ENCODE measurements at places on chromosomes 7 and 10.
A peak's percentile ranks its signal among the peaks of the same experiment; 100 is the strongest.

DNA sequence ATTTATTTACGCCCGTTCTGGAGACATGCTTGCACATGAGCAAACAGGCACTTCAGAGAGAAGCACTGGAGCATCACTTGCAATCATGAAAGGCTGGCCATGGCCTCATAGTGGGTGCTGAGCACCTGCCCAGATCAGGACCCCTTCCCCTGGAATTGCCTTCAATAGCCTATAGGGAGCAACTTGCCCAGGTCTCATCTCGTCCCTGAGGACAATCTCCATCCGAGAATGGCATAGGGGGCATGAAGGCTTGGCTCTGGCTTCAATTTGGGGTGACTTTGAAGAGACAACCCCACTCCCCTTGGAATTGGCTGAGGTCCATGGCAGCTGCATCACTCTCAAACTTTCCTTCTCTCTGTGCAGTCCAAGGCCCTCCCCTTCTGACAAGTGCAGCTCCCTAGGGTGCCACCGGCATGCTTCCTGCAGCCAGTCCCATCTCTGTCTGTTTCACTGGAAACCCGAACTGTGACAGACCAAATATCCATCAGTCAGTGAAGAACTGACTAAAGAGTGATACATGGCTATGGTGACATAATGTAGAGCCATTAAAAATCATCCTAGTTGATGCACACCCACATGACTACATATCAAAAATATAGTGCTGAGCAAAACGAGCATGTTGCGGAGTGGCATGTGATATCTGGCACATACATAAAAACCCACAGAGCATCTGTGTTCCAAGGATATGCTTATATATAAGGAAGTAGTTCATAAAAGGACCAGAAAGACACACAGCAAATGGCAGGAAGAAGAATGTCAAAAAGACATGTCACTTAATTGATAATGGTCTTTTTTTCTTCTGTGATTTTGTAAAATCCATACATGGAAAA is 12.4 kb downstream of the GDF2 start:
- no peak for DNase-seq

- no peak for DNase-seq
Measured at GRCh38 chr7:92133133-92133736, 1.0 kb downstream of the CYP51A1 start.

DNA sequence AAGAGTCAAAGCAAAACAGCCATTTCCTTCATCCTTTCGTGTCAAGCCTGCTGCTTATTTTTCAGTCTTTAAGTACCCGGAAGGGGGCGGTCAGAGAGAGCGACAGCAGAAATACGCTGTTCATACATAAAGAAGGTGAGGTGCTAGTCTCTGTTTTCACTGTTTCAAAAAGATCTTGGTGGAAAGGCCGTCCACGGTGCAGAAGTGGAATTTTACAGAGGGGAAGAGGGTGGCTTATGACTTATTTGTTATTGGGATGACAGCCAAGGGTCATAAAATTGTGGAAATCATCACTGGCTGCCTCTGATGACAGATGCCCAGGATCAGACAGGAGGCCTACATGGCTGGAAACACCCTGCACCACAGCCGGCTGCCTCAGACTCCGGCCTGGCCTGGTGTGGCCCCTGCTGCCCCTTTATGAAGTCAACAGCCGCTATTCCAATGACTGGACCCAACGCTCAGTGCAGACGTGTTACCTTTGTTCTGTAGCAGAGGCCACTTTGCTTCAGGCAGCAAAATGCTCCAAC is 57.0 kb downstream of the HIPK2 start:
- DNase-seq: peak; percentile 82

GRCh38 chr10:59675812-59676211 is 33.8 kb downstream of the SLC16A9 start:
- DNase-seq: peak; percentile 30

DNA sequence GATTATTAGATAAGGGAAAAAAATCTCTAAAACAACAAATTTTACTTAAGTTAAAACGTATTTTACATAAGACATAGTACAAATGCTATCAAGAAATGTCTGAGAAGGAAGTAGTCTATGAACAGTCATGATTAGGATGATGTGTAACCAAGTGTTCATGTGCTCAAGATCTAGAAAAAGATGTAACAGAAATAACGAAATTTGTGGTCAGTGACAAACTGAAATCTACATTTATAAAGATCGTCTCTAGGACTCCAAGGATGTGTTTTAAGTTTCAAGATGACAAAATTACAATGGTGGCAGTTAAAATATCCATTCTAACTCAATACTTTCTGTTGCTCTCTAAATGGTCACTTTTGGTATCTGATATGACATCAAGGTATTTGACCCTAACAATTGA is 17.2 kb downstream of the PPP3CB start:
- no peak for DNase-seq

GRCh38 chr10:11170574-11170973 is 152.9 kb downstream of the CELF2 start:
- no peak for DNase-seq

DNA sequence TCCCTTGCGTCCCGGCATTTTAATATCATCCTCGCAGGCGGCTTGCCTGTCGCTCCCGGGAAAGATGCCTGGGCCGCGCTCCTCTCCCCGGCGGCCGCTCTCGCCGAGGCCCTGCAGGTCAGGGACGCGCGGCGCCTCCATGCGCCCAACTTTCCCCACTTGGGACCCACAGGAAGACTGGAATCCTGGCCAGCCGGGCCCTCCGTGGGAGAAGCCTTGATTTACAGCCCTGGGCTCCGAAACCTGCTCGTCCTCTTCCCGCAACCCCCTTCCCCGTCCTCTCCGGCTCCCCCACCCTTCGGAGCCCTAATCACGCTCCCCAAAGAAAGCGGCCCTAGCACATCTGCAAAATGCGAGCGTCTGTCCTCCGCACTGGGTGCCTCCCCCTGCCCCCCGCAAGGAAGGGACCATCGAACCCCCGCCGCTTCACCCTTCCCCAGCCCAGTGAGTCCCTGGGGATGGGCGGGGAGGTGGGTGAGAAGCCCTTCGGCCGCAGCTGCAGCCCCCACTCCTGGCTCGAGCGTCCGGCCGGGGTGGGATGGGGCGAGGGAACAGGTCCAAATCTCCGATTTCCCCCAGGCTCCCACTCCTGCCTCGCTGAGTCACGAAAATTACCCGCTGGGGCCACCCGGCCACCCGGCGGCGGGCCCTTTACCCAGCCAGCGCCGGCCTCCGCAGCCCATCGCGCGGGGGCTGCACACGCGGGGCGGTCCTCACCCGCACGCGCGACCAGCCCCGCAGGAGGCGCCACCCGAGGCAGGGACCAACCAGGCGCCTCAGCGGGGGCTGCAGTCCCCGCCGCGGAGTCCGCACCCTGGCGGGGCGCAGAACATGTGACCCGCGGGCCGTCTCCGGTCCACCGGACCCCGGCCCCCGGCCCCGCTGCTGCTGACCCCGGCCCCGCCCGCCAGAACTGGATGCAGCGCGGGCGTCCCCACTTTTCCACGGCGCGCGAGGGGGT is 695 bp downstream of the HSPA12A start:
- DNase-seq: no peak

- DNase-seq: peak; percentile 74
Measured at GRCh38 chr10:87734987-87735827, 75.5 kb downstream of the PAPSS2 start.

- DNase-seq: no peak
Measured at GRCh38 chr10:79269443-79269842, 77.8 kb upstream of the PPIF start.

- no peak for DNase-seq
Measured at GRCh38 chr10:13700473-13701144, 113.8 kb downstream of the PRPF18 start.

- peak; percentile 54 for DNase-seq
Measured at GRCh38 chr7:144027070-144027469, 21.7 kb upstream of the OR2A5 start.

GRCh38 chr10:65805511-65805910 is 1120.3 kb upstream of the LRRTM3 start:
- DNase-seq: no peak

DNA sequence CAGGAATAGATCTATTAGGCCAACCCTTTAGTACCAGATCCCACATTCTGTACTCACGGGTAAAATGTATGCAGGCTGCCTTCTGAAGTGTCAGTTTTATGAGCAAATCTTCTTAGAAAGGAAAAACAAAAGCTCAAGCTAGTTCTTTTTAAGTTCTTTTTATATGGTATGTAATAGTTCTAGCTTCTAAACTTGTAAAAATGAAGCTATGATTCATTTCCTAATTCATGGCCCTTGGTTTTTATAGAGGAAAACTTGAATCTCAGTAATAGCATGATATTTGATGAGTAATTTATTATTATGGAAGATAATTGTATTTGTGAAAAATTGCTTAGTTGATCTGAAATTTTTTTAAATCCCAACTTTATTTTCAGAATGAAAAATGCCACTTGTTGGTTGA is 54.3 kb downstream of the SLK start:
- peak; percentile 46 for DNase-seq

GRCh38 chr7:107234436-107234835 is 65.6 kb downstream of the HBP1 start:
- DNase-seq: peak; percentile 48

DNA sequence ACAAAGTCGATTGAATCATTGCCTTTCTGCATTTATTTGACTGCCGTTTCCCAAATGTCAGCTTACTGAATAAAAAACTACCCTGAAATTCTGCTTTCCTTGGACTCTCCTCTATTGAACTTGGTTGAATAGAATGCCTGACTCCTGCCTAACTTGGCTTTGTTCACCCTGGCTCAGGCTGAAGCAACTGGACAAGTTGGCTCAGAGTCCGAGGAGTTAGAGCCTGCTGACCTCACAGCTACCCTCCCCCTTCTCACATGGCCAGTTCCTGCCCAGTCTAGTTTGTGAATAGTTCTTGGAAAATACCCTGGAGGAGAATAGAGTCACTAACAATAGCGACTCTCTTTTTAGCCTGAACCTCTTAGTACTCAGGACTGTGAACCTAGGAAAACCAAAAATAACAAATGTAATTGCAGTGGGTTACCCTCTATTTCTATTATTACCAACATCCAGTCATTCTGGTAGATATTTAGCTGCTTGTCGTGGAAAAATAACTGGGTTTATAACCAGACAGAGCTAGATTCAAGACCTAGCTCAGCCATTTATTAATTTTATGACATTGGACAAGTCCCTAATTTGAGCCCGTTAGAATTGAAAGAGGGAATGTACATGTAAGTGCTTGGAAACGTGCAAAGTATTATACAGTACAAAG is 17.3 kb upstream of the NRBF2 start:
- DNase-seq: peak; percentile 51

GRCh38 chr10:112217386-112218035 is 33.9 kb upstream of the GPAM start:
- DNase-seq: no peak

- DNase-seq: peak; percentile 57
Measured at GRCh38 chr10:58157076-58157766, 110.5 kb downstream of the IPMK start.

DNA sequence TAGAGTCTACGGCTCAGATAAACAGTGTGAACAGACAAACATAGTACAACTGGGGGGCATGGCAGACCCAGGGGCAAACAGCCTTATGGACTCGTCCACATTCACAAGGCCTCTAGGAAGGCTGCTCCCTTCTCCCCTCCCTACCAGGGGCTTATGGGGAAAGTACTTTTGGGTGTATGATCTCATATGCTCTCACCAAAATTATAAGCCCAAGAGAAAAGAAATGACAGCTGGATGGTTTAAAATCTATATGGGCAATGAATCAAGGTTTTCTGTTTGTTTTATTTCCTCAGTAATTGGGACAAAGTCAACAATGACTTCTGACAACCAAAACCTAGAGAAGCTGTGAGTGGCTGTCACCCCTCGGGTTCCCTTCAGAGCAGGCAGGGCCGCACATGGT is 144.4 kb downstream of the PKD1L1 start:
- no peak for DNase-seq

GRCh38 chr10:47049056-47049851 is 138.0 kb downstream of the PTPN20 start:
- no peak for DNase-seq

DNA sequence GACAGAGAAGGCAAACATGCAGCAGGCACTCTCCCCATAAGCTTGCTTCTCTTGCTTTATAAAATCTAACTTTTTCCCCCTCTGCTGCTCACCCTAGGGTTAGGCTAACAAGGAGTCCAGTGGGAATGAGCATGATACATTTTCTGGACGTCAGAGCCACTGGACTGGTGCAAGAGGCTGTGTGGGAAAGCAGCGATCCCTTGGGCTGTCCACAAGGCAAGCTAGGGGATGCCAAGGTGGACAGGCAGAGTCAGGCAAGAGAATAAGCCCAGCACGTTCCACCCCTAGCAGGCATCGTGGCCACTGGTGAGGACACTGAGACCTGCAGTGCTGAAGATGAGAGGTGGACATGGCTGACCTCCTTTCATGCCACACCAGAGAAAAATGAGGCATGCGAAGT is 290.9 kb upstream of the ZMIZ1 start:
- DNase-seq: no peak

DNA sequence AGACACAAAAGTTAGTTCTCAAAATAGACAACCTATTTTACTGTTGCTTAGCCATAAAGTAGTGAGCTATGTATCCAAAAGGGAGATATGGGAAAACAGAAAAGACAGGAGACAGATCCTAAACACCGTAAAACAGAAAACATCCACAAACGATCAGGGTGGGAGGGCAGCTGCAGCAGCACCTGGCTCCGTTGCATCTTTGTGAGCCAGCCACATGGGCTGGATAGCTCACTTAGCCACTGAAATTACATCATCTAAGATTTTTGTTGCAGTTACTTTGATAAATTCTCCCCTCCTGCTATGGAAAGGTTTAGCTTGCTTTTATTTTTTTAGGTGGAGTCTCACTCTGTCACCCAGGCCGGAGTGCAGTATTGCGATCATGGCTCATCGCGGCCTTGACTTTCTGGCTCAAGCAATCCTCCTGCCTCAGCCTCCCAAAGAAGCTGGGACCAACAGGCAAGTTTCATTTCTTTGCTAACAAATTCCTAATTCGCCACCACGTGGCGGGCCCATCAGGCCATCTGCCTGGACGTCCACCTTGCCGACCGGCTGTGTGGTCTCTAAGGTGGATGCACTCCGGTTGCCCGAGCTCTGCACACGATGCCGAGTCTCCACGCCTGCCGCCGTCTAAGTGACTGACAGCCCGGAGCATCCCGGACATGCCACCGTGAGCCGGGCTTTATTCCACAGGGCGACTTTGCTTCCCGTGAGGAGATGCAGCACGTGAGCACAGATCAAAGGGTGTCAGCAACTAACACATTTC is 159.8 kb downstream of the DIP2C start:
- DNase-seq: no peak

All from dermis blood vessel endothelial cell (primary cell).